Activated T-helper 1 cell treated with anti-CD3 and anti-CD28 coated beads, Interleukin-2, amount 50 U/mL, for 16 hours (primary cell): ENCODE measurements at places on chromosomes 13 and 19.

- DNase-seq, result no peak
These were observed 171.2 kb downstream of the TEX29 start for GRCh38 chr13:111491659-111492058.

DNA sequence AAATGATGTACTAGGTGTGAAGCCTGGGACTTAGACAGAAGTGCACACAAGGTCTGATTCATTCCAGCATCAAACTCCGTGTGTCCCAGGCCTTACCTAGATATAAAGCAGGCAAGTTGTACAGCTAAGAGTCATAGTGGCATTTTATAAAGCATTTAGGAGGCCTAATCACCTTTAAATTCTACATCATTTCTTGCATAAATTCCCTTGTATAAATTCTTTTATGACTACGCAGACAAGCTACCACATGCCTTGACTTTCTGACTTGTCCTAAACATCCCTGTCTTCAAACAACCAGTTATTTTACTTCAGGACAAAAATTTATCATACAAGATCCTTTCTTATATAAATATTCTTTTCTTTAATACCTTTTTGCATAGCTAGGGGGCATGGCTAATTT lies 22.5 kb downstream of the TMEM255B start:
- DNase-seq, result no peak

- DNase-seq, result peak; percentile 42
These were observed 9.1 kb downstream of the ZNF653 start for GRCh38 chr19:11496391-11497163.

GRCh38 chr13:31051999-31052398 lies 109.7 kb downstream of the HSPH1 start:
- no peak for DNase-seq

GRCh38 chr13:113646376-113646775 lies 11.6 kb downstream of the ATP4B start:
- DNase-seq, result no peak

DNA sequence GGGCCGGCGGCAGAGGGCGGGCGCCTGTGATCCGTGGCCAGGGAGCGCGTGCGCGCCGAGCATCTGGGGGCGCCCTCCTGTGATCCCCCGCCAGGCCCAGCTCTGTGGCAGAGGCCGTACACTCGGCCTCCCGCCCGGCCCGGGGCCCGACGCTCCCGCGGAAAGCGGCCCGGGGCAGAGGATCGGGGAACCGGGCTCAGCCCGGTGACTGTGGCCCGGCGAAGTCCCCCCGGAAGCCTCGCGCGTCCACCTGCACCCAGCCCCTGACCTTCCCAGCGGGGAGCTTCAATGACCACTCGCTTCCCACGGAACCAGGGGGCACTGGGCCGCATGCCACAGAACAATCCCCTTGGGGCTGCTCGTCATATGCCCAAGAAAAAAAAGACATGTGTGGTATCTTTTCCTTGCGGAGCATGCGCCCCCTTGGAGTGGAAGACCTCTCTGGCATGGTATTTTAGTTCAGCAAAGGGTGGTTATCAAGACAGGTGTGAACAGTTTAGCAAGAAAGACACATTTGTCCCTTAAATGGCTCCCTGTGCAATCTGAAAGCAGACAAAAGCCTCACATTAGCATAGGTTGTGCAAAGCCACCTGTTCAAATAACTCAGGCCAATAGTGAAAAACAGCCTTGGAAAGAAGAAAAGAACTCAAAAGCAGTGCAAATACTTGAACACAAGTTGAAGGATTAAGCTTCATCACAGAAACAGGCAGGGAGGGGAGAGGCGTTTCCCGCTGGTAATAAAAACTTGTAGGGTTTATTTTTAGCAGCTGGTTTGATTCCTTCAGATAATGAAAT lies 290.9 kb upstream of the SOX21 start:
- no peak for DNase-seq

DNA sequence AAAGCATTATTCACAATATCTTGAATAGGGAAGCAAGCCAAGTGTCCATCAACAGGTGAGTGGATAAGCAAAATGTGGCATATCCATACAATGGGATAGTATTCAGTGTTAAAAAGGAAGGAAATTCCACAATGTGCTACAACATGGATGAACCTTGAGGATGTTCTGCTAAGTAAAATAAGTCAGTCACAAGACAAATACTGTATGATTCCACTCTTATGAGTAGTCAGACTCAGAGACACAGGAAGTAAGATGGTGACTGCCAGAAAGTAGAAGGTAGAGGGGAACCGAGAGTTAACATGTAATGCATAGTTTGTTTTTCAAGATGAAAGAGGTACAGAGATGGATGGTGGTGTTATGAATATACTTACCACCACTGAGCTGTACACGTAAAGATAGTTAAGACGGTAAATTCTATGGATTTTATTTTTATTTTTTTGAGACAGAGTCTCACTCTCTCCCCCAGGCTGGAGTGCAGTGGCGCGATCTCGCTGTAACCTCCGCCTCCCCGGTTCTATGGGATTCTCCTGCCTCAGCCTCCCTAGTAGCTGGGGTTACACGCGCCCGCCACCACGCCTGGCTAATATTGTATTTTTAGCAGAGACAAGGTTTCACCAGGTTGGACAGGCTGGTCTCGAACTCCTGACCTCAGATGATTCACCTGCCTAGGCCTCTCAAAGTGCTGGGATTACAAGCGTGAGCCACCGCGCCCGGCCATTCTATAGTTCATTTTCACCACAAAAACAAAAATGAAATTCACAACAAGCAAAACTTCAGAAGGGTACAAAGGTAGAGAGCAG lies 1.0 kb upstream of the CHAMP1 start:
- no peak for DNase-seq

- no peak for DNase-seq
These were observed 402.4 kb downstream of the EFNB2 start for GRCh38 chr13:106133025-106133424.

DNA sequence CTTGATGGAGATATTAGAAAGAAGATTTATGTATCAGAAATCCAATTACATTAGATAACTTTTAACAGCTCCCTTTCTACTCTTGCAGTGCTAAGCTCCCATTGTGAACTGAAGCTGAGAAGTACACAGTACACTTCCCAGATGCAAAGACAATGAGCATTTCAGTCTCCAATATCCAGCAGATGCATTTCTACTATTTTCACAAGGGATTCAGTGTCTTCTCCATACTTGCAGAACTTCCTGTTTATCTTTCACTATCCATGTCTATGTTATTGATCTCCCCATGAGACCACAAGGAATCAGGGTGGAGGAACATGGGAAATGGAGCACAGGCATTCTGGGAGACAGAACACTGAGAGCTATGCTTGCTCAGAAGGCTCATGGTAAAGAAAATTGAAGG lies 207.5 kb downstream of the ENOX1 start:
- DNase-seq, result no peak

DNA sequence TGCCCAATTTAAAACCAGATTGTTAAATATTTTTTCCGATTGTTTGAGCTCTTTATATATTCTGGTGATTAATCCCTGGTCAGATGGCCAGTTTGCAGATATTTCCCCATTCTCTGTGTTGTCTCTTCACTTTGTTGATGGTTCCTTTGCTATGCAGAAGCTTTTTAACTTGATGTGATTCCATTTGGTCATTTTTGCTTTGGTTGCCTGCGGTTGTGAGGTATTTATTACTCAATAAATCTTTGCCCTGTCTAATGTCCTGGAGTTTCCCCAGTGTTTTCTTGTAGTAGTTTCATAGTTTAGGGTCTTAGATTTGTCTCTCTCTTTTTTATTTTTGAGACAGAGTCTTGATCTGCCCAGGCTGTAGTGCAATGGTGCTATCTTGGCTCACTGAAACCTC lies 23.8 kb upstream of the LMO7 start:
- no peak for DNase-seq

DNA sequence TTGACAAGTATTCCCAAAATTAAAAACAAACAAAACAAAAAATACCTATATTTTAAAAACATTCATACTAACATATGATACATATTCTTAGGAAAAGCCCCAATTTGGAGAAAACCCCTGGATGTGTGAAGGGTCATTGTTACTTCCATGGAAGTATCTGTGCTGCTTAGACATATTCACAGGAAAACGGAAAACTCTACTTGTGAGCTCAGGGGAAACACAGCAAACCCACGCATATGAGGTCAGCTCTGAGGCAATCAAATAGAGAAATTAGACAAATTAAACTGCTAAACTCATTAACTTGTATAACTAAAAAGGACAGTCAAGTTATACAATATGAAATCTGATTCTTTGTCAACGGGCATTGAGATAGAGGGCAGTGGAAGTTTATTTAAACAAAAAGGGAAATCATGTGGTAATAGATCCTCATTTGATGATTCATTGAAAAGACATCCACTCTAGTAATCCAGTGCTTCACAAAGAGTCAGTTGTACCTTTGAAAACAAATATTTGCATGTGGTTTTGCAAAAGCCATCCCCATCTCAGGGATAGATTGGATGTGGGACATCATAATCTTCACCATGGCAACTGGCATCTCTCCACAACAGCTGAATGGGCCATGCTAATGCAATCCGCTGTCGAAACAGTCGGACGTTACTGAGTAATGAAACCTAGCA lies 423.4 kb downstream of the ITGBL1 start:
- no peak for DNase-seq

DNA sequence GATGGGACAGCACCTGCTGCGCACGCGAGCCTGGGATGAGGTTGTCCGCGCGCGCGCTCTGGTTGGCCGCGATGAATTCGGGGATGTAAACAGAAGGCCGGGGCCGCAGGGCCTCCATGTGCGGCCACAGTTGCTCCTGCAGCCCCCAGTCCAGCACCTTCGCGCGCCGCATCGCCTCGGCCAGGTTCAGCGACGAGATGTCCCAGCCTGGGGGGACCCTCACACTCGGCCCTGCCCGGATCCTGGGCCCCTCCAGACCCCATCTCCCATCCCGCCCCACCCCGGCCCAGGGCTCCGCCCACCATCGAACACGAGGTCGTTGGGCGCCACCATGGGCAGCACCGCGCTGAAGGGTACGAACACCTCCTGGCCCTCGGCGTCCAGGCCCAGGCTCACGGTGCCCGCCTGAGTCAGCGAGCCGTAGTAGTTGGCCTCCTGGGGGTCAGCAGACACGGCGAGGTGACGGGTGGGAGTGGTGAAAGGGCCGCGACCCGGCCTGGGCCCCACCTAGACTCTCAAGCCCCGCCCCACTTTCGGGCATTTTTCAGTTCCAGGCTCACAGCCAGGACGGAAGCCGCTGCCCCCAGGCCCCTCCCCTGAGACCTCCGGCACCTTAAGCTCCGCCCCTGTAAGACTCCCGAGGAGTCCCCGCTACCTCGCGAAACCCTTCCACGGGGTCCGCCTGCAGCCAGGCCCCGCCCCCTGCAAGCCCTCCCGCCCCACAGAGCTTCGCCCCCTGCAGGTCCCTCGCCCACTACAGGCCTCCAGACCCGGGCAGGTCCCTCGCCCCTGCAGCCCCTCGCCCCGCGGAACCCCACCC lies 1.1 kb downstream of the ISYNA1 start:
- DNase-seq, result peak; percentile 56

DNA sequence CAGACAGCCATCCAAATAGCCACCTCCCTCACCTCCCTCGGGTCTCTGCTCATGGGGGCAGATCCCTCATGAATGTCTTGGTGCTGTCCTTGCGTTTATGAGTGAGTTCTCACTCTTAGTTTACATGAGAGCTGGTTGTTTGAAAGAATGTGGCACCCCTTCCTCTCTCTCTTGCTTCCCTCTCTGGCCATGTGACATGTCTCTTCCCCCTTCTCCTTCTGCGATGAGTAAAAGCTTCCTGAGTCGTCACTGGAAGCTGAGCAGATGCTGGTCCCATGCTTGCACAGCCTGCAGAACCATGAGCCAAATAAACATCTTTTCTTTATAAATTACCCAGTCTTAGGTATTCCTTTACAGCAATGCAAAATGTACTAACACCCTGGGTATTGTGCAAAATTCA lies 208.7 kb downstream of the LACC1 start:
- no peak for DNase-seq

DNA sequence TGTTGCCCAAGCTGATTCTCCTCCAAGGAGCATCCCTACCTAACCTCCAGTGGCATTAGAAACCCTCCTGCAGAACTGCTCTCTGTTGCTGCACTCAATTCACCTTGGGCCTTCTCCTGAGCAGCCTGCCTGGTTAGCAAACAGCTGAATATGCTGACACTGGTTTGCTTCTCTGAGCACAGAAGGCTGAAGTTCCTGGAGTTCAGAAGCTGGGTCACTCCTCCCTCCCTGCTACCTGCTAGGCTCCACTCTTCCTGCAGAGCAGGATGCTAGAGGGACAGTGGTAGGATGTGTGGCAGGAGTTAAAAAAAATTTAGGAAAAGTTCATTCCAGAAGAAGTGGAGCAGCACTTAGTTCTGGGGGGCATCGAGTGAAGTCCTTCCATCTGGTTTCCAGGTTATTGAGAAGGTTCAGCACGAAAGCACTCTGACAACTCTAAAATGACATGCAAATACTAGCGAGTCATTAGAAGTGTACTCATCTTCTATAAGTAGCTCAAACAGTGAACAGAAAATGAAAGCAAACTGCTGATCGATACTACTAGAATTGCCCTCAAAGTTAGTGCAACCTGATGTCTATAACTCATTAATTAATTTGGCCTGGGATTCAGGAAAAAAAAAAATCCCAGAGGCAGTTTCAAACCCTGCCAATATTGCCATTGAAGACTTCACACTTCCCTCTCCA lies 293.7 kb downstream of the POU4F1 start:
- DNase-seq, result no peak

DNA sequence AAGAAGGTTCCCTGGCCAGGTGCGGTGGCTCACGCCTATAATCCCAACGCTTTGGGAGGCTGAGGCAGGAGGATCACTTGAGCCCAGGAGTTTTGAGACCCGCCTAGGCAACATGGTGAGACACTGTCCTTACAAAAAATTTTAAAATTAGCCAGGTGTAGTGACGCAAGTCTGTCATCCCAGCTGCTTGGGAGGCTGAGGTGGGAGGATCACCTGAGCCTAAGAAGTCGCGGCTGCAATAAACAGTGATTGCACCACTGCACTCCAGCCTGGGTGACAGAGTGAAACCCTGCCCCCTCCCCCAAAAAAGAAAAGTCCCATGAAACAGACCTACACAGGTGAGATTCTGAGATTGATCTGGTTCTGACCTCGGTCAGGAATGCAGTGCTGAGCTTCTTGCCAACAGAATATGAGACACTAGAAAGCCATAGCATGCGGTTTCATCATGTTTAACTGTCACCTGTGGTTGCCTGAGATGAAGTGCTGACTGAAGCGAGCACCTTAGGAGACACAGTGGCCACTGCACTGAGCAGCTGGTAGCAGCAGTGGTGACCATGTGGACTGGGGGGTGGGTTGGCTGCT lies 2.0 kb upstream of the A1BG start:
- no peak for DNase-seq

- DNase-seq, result no peak
These were observed 383.3 kb downstream of the RFC3 start for GRCh38 chr13:34201050-34201913.

- no peak for DNase-seq
These were observed 25.2 kb upstream of the ATP11A start for GRCh38 chr13:112664501-112665203.

- no peak for DNase-seq
These were observed 43.3 kb downstream of the CAPN12 start for GRCh38 chr19:38700902-38701454.
